ENCODE measurements at places on chromosomes 3 and 15.

- no peak for DNase-seq
Observed at GRCh38 chr15:49215768-49216739, 46.0 kb downstream of the GALK2 start.

- DNase-seq = no peak
Observed at GRCh38 chr15:35308802-35309201, 223.7 kb upstream of the NANOGP8 start.

GRCh38 chr3:185317674-185318073 is 45.3 kb upstream of the MAP3K13 start:
- DNase-seq = no peak

DNA sequence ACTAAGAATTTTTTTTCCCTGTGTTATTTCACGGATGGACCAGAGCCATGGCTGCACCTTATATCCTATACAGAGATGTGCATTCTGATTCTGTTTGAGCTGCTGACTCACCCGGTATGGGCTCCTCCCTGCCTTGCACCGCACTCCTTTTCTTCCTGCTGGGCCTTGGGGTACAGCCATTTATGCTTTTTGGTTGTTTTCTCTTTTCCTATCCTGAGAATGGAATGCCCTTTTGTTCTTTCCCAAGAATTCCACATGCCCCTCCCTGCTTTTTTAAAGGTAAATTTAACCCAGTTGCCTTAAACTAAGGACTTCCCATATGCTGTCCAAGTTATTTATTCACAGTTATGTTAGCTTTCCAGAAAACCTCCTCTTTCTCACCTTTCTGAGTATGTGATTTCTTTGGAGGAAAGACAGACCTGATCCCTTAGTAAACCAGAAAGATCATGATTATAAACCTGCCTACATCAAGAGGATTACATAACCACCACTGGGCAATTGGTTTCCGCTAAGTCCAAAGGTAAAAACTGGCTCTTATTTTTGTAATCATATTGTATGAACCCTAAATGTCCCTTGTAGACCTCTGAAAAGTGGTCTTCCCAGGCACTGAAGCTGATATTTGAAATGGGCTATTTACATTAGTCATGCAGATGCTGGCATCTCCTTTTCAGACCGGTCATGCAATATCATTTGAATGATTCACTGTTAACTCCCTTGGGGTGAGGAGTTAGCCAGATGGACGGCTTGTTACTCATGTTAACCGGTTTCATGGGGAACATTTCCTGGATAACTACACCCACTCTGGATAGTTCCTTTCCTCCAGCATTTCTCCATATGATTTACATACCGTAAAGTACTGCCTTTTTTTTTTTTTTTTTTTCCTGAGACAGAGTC is 45.5 kb downstream of the TMOD3 start:
- no peak for DNase-seq

DNA sequence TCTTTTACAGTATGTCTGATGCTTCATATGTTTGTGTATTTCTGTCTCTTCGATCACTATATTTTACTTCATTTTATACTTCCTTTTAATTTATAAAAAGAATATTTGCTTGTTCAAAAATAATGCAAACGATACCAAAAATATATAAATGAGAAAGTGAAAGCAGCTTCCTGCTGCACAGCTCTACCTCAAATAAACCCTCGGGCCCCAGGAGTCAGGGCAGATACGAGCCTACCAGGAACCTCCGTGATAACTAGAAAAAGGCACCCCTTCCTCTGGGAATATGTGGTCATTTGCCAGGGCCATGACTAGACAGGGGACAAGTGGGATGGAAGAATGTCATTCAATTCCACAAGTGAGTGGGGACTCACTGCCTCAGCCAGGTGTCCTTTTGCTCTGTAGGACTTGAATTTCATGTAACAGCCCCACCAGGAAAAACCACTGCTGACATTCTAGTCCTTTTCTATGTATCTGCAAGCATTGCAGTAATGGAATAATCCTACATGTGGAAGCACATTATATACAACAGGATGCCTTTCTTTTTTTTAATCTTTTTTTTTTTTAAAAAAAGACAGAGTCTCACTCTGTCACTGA is 133.3 kb downstream of the SUCLG2 start:
- no peak for DNase-seq

- DNase-seq = no peak
Observed at GRCh38 chr15:41392659-41393058, 9.6 kb downstream of the NDUFAF1 start.

GRCh38 chr15:52651868-52652267 is 27.3 kb downstream of the ATOSA start:
- no peak for DNase-seq

- no peak for DNase-seq
Observed at GRCh38 chr15:49154799-49155109, 645 bp downstream of the COPS2 start.

DNA sequence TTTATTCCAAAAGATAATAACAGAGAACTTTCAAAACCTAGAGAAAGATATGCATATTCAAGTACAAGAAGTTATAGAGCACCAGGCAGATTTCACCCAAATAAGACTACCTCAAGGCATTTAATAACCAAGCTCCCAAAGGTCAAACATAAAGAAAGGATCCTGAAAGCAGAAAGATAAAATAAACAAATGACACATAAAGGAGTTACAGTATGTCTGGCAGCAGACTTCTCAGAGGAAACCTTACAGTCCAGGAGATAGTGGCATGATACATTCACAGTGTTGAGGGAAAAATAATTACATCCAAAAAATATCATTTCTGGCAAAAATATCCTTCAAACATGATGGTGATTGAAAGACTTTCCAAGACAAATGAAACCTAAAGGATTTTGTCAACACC is 185.8 kb upstream of the POU1F1 start:
- DNase-seq = no peak
